ENCODE measurements at places on chromosomes 2 and 18. TPM values are rescaled to one million over a fixed set of nuclear protein-coding genes. Genes with fewer than 3 reads are reported as not detected.

The PSMG2 gene
- 50.5 TPM for total RNA-seq

The POMC gene
- total RNA-seq = 3.4 TPM

The FARSB gene
- 15.6 TPM for total RNA-seq

The AGXT gene
- not detected for total RNA-seq

The CFAP65 gene
- total RNA-seq = not detected

The KIF1A gene
- total RNA-seq = 133 TPM

The CNTNAP5 gene
- total RNA-seq = 16.3 TPM

The SAG gene
- total RNA-seq = 16.7 TPM

The CD8B2 gene
- 0.11 TPM for total RNA-seq

The C1D gene
- 57.0 TPM for total RNA-seq

The REG3A gene
- total RNA-seq = not detected

The GRHL1 gene
- 12.4 TPM for total RNA-seq

The SH2D6 gene
- total RNA-seq = not detected

The NYAP2 gene
- total RNA-seq = 8.2 TPM

The SH3BP4 gene
- 40.6 TPM for total RNA-seq

The ALPP gene
- not detected for total RNA-seq

Data from camera-type eye (tissue), 1 donor.